ENCODE measurements at places on chromosomes 6 and 20.
A peak's percentile ranks its signal among the peaks of the same experiment; 100 is the strongest.

GRCh38 chr20:59103573-59103972 is 60.0 kb upstream of the ZNF831 start:
- H3K27me3 ChIP-seq = peaks cover 33% of the 10 kb centered on the region
- H3K4me3 ChIP-seq = no peak overlapping the region
- H3K4me1 ChIP-seq = no peaks in the 10 kb centered on the region

DNA sequence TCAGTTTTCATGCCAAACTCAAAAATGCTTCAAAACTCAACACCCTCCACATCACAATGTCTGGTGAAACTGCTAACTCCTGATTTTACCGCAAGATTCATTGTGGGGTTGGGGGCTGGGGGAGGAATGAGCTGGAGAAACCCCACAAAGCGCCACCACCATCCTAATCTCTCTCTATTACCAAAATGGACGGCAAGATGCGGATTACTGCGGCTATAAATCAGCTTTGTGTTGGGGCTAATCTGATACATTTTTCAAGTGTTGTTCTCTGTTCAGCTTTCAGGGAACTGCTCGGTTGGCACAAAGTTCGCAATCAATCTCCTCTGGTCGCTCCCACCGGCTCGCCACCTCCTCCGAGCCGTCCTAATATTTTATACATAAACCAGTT is 83.7 kb downstream of the TMEM242 start:
- peak overlapping the region; percentile 39 for H3K27ac ChIP-seq
- H3K4me3 ChIP-seq = no peak overlapping the region
- no peak for DNase-seq
- peaks cover 2% of the 10 kb centered on the region for H3K36me3 ChIP-seq
- H3K4me1 ChIP-seq = peaks cover 25% of the 10 kb centered on the region
- peaks cover 37% of the 10 kb centered on the region for H3K27me3 ChIP-seq

- peaks cover 22% of the 10 kb centered on the region for H3K4me1 ChIP-seq
- no peaks in the 10 kb centered on the region for H3K36me3 ChIP-seq
- H3K27ac ChIP-seq = peak overlapping the region; percentile 88
- no peak overlapping the region for H3K4me3 ChIP-seq
- H3K27me3 ChIP-seq = no peaks in the 10 kb centered on the region
Measured at GRCh38 chr20:31595654-31596411, 9.3 kb upstream of the ID1 start.

GRCh38 chr20:4697189-4697830 is 24.4 kb upstream of the PRND start:
- no peaks in the 10 kb centered on the region for H3K4me1 ChIP-seq
- no peaks in the 10 kb centered on the region for H3K36me3 ChIP-seq
- no peak for DNase-seq
- no peak overlapping the region for H3K27ac ChIP-seq
- no peaks in the 10 kb centered on the region for H3K27me3 ChIP-seq

GRCh38 chr6:11364971-11365397 is 132.5 kb upstream of the NEDD9 start:
- H3K4me1 ChIP-seq = peaks cover 16% of the 10 kb centered on the region
- DNase-seq = no peak
- no peak overlapping the region for H3K4me3 ChIP-seq
- H3K27me3 ChIP-seq = peaks cover 4% of the 10 kb centered on the region

- no peaks in the 10 kb centered on the region for H3K36me3 ChIP-seq
- no peak for DNase-seq
- no peak overlapping the region for H3K4me3 ChIP-seq
- H3K4me1 ChIP-seq = peaks cover 2% of the 10 kb centered on the region
- H3K27me3 ChIP-seq = no peaks in the 10 kb centered on the region
Measured at GRCh38 chr6:76861403-76861802, 601.9 kb downstream of the HTR1B start.

DNA sequence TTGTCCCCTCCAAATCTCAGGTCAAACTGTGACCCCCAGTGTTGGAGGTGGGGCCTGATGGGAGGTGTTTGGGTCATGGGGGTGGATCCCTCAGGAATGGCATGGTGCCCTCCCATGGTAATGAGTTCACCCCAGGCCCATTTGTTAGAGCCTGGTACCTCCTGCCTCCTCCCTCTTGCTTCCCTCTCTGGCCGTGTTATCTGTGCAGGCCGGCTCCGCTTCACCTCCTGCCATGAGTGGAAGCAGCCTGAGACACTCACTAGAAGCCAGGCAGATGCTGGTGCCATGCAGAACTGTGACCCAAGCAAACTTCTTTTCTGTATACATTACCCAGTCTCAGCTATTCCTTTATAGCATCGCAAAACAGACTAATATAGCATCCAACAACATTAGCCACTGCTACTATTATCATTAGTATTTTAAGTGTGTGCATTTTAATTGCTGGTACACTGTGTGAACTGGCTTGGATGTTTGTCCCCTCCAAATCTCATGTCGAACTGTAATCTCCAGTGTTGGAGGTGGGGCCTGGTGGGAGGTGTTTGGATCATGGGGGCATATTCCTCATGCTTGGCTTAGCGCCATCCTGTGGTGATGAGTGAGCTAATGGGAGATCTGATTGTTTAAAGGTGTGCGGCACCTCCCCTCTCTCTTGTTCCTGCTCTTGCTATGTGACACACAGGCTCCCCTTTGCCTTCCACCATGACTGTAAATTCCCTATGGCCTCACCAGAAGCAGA is 12.2 kb upstream of the OSER1 start:
- H3K27ac ChIP-seq = no peak overlapping the region
- DNase-seq = no peak
- H3K4me3 ChIP-seq = no peak overlapping the region
- H3K36me3 ChIP-seq = no peaks in the 10 kb centered on the region
- H3K27me3 ChIP-seq = no peaks in the 10 kb centered on the region

GRCh38 chr6:105607636-105608621 is 205.0 kb upstream of the PREP start:
- no peaks in the 10 kb centered on the region for H3K36me3 ChIP-seq
- H3K27me3 ChIP-seq = no peaks in the 10 kb centered on the region
- H3K4me3 ChIP-seq = no peak overlapping the region

DNA sequence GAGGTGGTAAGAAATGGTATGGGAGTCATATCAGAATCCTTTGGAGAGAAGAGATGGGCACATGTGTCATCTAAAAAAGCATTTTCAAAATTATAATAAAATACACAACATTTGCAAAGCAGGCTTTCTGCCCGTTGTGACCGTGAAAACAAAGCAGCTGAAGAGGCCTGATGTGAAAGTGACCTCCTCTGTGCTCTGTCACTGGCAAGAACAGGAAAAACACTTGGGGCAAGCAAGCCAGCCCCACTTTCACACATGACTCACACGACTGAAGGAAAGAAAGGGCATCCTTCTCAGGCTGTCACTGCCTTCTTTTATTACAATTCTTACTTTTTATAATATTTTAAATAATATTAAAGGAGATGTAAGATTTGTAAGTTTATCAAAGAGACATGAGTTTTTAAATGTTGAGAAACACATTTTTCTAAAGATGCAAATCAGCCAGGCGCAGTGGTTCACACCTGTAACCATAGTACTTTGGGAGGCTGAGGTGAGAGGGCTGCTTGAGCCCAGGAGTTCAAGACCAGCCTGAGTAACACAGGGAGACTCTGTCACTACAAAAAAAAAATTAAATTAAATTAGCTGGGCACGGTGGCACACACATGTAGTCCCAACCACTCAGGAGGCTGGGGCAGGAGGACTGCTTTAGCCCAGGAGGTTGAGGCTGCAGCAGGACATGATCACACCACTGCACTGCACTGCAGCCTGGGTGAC is 143.7 kb downstream of the BTBD9 start:
- H3K36me3 ChIP-seq = no peaks in the 10 kb centered on the region
- H3K4me1 ChIP-seq = no peaks in the 10 kb centered on the region
- DNase-seq = no peak
- H3K27ac ChIP-seq = no peak overlapping the region

DNA sequence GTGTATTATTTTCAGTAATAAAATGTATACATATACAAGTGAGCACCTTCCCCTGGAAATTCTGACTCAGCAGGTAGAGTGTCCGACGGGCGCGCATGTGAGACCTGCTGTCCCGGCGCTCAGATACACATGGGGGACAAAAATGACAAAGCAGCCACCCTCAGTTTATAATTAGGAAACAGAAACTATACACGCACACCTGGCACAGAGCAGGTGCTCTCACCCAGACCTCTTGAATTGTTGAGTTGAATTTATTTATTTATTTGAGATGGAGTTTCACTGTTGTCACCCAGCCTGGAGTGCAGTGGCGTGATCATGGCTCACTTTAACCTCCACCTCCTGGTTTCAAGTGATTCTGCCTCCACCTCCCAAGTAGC is 180.4 kb downstream of the ZDHHC14 start:
- H3K27ac ChIP-seq = no peak overlapping the region
- no peak for DNase-seq
- no peak overlapping the region for H3K4me3 ChIP-seq
- H3K4me1 ChIP-seq = peaks cover 13% of the 10 kb centered on the region
- peaks cover 3% of the 10 kb centered on the region for H3K27me3 ChIP-seq

- DNase-seq = no peak
- no peaks in the 10 kb centered on the region for H3K4me1 ChIP-seq
- no peak overlapping the region for H3K4me3 ChIP-seq
- no peaks in the 10 kb centered on the region for H3K27me3 ChIP-seq
- no peaks in the 10 kb centered on the region for H3K36me3 ChIP-seq
Measured at GRCh38 chr6:74749211-74750147, 456.4 kb downstream of the COL12A1 start.

- H3K27ac ChIP-seq = peak overlapping the region; percentile 57
- DNase-seq = no peak
- no peaks in the 10 kb centered on the region for H3K27me3 ChIP-seq
- no peak overlapping the region for H3K4me3 ChIP-seq
- H3K4me1 ChIP-seq = peaks cover 4% of the 10 kb centered on the region
- peaks cover 3% of the 10 kb centered on the region for H3K36me3 ChIP-seq
Measured at GRCh38 chr6:70839286-70840266, 117.3 kb downstream of the B3GAT2 start.

GRCh38 chr20:58606184-58606583 is 44.9 kb upstream of the STX16 start:
- H3K36me3 ChIP-seq = no peaks in the 10 kb centered on the region
- H3K4me3 ChIP-seq = no peak overlapping the region
- H3K27me3 ChIP-seq = peaks cover 7% of the 10 kb centered on the region
- H3K4me1 ChIP-seq = no peaks in the 10 kb centered on the region
- DNase-seq = no peak
- no peak overlapping the region for H3K27ac ChIP-seq

DNA sequence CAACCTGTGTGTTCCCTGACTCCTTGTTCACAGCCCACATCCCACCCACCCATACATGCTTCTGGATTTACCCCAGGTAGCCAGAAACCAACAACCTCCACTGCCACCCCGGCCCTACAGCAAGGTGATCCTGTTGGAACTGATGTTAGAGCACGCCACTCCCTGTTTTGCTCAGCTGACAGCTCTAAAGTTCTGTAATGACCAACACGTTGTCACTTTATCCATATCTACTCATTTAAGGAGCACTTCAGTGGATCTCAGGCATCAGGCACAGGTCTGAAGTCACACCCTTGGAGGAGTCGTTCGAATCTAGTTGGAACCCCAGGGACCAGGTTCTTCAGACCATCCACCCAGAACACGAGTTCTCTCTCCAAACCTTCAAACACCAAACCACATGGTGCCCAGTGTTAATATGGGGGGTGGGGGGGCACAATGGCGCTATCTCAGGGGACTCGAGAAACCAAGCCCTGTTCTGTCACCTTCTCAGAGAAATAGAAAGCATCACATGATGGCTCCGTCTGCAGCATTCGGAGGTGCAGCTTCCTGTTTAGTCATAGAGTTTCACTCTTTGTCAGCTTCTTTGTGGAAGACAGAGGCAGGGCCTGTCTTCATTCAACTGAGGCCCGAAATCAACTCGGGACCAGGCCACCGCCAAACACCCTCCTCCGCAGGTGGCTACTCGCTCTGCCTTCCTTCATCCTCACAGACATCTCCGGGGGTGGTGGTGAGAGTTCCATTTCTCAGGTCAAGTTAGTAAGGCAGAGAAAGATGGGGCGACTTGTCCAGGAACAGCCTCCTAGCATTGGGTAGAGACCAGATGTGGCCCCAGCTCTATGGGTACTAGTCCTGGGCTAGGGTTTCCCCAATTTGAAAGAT is 142.2 kb downstream of the NFATC2 start:
- H3K36me3 ChIP-seq = no peaks in the 10 kb centered on the region
- no peaks in the 10 kb centered on the region for H3K27me3 ChIP-seq
- H3K4me3 ChIP-seq = no peak overlapping the region
- DNase-seq = no peak

- DNase-seq = no peak
- H3K27ac ChIP-seq = peak overlapping the region; percentile 29
- no peaks in the 10 kb centered on the region for H3K27me3 ChIP-seq
- H3K4me3 ChIP-seq = no peak overlapping the region
Measured at GRCh38 chr6:87164004-87164403, 8.6 kb downstream of the ZNF292 start.

- H3K36me3 ChIP-seq = no peaks in the 10 kb centered on the region
- DNase-seq = no peak
- H3K27me3 ChIP-seq = no peaks in the 10 kb centered on the region
- H3K4me3 ChIP-seq = no peak overlapping the region
Measured at GRCh38 chr6:8814440-8815000, 379.2 kb upstream of the SLC35B3 start.

GRCh38 chr6:125961117-125961516 is 4.5 kb downstream of the HINT3 start:
- no peak overlapping the region for H3K4me3 ChIP-seq
- no peak overlapping the region for H3K27ac ChIP-seq
- peaks cover 6% of the 10 kb centered on the region for H3K4me1 ChIP-seq
- no peak for DNase-seq
- no peaks in the 10 kb centered on the region for H3K36me3 ChIP-seq
- no peaks in the 10 kb centered on the region for H3K27me3 ChIP-seq

DNA sequence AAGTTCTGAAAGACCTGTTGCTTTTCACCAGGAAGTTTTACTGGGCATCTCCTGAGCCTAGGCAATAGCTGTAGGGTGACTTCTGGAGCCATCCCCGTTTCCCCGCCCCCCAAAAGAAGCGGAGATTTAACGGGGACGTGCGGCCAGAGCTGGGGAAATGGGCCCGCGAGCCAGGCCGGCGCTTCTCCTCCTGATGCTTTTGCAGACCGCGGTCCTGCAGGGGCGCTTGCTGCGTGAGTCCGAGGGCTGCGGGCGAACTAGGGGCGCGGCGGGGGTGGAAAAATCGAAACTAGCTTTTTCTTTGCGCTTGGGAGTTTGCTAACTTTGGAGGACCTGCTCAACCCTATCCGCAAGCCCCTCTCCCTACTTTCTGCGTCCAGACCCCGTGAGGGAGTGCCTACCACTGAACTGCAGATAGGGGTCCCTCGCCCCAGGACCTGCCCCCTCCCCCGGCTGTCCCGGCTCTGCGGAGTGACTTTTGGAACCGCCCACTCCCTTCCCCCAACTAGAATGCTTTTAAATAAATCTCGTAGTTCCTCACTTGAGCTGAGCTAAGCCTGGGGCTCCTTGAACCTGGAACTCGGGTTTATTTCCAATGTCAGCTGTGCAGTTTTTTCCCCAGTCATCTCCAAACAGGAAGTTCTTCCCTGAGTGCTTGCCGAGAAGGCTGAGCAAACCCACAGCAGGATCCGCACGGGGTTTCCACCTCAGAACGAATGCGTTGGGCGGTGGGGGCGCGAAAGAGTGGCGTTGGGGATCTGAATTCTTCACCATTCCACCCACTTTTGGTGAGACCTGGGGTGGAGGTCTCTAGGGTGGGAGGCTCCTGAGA is at the start of gene HFE:
Gene HFE, plus strand, starts transcription at position 146 of the 832 bp plus-strand sequence. Its CDS starts 12 bp downstream, at position 158.
- peak within 1 kb of the TSS; percentile 73 for H3K4me3 ChIP-seq
- peak; percentile 16 for DNase-seq
- peak within 1 kb of the TSS; percentile 87 for H3K27ac ChIP-seq
- H3K27me3 ChIP-seq = no peaks in the 10 kb centered on the region
